ENCODE measurements at places on chromosomes 11 and 22. TPM values are rescaled to one million over a fixed set of nuclear protein-coding genes. Genes with fewer than 3 reads are reported as not detected.

Gene NDUFA6
- 77.9 TPM for total RNA-seq

Gene MRGPRE
- total RNA-seq = 0.29 TPM

Gene APOL4
- total RNA-seq = 3.4 TPM

DNA sequence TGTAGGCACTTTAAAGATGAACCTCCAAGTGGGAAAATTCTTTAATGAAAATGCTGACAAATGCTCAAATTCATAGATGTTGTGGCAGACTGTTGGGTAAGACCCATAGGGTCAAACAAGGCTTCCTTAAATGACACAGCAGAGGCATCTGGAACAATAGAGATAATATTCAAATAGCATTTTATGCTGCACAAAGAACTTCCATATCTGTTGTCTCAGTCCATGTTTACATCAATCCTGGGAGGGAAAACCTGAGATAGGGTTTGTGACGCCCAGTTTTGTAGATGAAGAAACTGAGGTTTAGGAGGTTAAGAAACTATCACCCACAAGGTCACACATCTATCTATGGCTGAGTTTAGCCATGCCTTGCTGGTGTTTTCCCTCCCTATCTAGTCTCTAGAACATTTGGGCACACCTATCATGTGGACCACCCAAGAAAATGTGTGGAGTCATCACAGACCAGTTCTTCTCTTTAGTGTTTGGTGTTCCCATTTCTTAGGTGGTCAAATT lies 106.4 kb downstream of the EHF start:
- no peak for DNase-seq

DNA sequence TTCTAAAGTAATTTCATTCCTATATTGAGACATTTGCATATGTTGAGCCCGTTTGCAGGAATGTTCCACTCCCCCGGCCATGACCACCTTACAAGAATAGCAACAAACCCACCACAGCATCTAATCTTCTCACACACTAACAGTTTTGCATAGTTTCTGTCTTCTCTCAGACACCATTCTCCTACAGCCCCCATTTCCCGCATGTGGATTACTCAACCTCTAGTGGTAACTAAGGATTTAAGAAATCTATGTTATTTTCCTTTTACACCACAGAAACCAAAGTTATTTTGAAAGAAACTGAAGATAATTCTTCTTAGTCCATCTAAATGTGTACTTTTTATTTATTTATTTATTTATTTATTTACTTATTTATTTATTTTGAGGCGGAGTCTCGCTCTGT lies 2.3 kb downstream of the MS4A4E start:
- no peak for DNase-seq
